ENCODE measurements at places on chromosomes 2 and 18. TPM values are rescaled to one million over a fixed set of nuclear protein-coding genes. Genes with fewer than 3 reads are reported as not detected.

CENPA gene
- 23.6 TPM for total RNA-seq

EVX2 gene
- not detected for total RNA-seq

FEV gene
- not detected for total RNA-seq

DNA sequence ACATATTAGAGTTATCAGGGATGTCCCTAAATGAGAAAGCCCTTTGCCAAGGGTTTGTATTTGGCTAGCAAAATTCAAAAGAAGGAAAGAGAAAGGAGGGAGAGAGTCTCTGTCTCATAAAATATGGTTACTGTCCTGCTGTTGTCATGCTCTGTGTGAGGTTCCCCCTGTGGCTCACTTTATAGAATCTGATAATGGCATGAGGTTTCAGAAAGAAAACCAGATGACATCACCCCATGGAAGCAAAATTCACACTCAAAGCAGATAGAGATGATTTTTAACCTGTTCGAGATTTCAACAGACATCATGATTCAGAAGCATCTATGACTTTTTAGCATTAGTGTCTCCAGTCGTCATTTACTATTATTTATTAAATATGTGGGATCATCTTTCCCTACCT lies 165.0 kb upstream of the SESTD1 start:
- H3K36me3 ChIP-seq = no peaks in the 10 kb centered on the region
- peaks cover 34% of the 10 kb centered on the region for H3K27me3 ChIP-seq
- H3K4me1 ChIP-seq = no peaks in the 10 kb centered on the region

GRCh38 chr2:29361231-29361630 lies 246.0 kb downstream of the CLIP4 start:
- DNase-seq = no peak
- peaks cover 27% of the 10 kb centered on the region for H3K27me3 ChIP-seq
- H3K4me3 ChIP-seq = no peak overlapping the region
- no peak overlapping the region for H3K27ac ChIP-seq
- H3K4me1 ChIP-seq = no peaks in the 10 kb centered on the region
- H3K36me3 ChIP-seq = no peaks in the 10 kb centered on the region

DNA sequence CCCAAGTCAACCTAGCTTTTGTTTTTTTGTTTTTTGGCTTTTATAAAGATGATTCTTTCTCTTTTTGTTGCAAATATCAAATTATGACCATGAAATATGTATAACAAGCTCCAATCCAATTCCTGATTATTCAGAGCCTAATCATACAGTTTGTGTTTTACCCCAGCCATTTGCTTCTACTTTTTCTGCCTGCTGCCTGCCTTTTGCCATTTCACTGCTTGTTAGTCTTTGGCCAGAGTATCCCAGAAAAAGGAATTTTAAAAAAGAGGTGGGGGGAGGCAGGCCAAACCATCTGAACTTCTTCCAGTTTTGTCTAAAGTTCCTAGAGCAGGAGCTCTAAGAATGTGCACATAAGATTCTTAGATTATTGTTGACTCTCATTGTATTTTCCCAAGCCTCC lies 211.9 kb upstream of the VRK2 start:
- H3K36me3 ChIP-seq = no peaks in the 10 kb centered on the region
- H3K4me3 ChIP-seq = no peak overlapping the region
- H3K27ac ChIP-seq = no peak overlapping the region
- no peak for DNase-seq
- H3K4me1 ChIP-seq = no peaks in the 10 kb centered on the region
- no peaks in the 10 kb centered on the region for H3K27me3 ChIP-seq

DNA sequence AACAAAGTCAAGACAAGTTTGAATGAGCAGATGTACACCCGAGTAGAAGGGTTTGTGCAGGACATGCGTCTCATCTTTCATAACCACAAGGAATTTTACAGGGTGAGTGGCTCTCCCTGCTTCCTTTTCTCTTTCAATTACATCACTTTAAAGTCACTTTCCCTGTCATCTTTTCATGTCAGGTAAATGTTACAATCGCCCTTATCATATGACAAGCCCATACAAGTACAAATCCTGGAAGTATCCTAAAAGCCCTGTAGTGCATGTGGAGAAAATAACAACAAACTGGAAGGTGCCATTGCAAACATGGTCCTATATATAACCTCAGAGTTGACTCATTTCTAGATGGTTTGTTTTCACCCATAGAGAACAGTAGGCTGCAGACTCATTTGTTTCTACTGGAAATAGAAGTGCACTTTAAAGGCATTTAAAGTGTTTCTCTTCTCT lies 126.0 kb downstream of the SP100 start:
- no peaks in the 10 kb centered on the region for H3K27me3 ChIP-seq
- H3K4me3 ChIP-seq = no peak overlapping the region
- H3K27ac ChIP-seq = peak overlapping the region; percentile 72
- no peak for DNase-seq

GRCh38 chr18:62339106-62339988 lies 14.2 kb downstream of the TNFRSF11A start:
- peak overlapping the region; percentile 59 for H3K4me3 ChIP-seq
- peaks cover 27% of the 10 kb centered on the region for H3K4me1 ChIP-seq
- peaks cover 6% of the 10 kb centered on the region for H3K36me3 ChIP-seq
- H3K27me3 ChIP-seq = no peaks in the 10 kb centered on the region
- H3K27ac ChIP-seq = peak overlapping the region; percentile 86

DNA sequence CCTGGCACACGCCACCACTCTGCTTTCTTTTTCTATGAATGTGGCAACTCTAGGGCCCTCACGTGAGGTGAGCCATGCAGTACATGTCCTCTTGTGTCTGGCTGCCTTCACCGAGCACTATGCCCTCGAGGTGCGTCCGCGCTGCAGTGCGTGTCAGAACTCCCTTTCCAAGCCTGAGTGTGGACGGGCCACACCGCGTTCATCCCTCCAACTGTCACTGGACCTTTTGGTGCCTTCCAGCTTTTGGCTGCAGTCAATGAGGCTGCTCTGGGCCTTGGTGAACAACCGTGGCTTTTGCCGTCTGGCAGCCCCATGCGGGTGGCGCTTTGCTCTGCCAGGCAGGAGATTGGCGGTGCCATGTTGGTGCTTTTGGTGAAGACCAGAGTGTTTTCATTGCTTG lies 74.0 kb downstream of the TSHZ1 start:
- DNase-seq = no peak
- H3K4me1 ChIP-seq = no peaks in the 10 kb centered on the region
- H3K4me3 ChIP-seq = no peak overlapping the region
- H3K27ac ChIP-seq = no peak overlapping the region
- peaks cover 10% of the 10 kb centered on the region for H3K36me3 ChIP-seq
- no peaks in the 10 kb centered on the region for H3K27me3 ChIP-seq

GRCh38 chr2:235949567-235950472 lies 218.4 kb downstream of the GBX2 start:
- H3K27ac ChIP-seq = no peak overlapping the region
- no peak for DNase-seq
- H3K4me3 ChIP-seq = no peak overlapping the region
- H3K4me1 ChIP-seq = peaks cover 8% of the 10 kb centered on the region
- no peaks in the 10 kb centered on the region for H3K36me3 ChIP-seq

DNA sequence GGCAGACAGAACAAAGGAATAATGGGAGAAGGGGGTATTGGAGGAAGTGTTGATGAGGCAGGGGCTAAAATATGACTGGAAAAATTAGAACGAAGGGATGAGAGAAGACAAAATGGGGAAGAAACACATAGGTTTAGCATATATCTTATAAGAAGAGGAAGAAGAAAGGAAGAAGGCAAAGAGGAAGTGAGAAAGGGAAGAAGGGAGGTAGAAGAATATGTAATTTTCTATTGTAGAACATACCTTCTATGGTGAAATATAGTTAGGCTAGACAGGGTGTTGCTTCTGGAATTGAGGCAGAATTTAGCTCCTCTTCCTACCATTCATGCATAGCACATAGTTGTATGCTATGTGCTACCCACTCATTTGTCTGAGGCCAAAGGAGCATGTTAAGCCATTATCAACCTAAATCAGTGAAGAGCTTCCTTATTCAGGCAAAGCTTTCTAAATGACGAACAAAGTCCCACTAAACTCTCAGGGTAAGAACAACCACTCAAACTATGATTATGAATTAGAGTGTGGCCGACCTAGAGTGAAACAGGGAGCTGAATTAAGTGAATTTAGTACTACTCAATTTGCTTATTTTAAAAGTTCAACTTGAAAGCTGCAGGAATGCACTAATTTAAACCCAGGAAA lies 180.9 kb upstream of the GALNT5 start:
- H3K36me3 ChIP-seq = no peaks in the 10 kb centered on the region

DNA sequence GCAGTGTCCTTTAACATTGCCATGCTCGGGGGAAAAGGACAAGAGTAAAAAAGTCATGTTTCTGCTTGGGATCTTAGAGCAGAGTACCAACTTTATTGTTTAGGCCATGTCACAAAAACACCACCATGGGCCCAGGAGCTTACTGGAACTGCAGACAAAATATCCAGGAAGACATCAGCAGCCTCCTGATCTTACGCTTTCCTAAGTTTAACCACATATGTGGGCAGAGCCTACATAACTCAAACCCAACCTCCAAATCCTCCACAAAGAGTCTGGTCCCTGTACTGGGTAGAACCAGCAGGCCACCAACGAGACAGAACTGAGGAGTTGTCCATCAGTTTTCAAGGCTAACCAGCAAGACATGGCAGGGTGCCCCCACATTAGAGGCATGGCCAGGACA lies 10.3 kb downstream of the GALNT14 start:
- no peak overlapping the region for H3K27ac ChIP-seq

DNA sequence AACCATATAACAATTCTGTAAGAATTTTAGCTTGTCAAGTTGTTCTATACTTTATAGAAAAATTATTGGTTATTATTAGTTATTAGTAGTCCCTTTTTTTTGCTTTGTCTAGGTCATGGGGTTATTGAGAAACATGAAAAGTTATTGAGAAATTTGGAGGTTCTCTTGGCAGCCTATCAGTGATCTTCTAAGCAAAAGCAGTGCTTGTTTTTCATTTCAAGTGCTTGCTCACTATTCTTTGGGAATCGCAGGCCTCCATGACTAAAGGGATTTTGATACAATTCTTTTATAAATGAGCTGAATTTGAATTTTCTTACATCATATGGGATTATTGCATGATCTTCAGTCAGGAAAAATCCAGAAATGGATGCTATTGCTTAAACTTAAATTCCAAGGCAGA lies 25.8 kb downstream of the PLEKHA3 start:
- H3K4me3 ChIP-seq = no peak overlapping the region
- no peak overlapping the region for H3K27ac ChIP-seq
- peaks cover 13% of the 10 kb centered on the region for H3K4me1 ChIP-seq
- peaks cover 52% of the 10 kb centered on the region for H3K36me3 ChIP-seq
- DNase-seq = no peak
